ENCODE measurements at places on chromosomes 2 and 18.

DNA sequence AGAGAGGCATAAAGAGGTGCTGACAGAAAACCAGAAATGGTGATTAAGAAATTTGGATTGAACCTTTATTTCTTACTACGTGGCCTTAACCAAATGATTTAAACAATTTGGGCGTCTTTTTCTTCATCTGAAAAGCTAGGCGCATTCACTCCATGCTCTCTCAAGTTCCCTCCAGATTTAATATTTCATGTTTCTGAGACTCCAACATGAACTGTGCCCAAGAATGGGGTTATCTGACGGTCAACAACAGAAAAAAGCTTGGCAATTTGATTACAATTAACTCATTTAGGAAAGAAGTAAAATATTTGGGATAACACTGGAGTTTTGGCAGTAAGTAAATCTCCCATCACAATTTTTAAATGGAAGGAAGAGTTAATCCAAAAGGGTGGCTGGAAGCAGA, 345.4 kb downstream of the ARHGAP15 start:
- no peak for DNase-seq

- no peak for DNase-seq
These were observed 10.8 kb downstream of the ECEL1 start for GRCh38 chr2:232476791-232477190.

DNA sequence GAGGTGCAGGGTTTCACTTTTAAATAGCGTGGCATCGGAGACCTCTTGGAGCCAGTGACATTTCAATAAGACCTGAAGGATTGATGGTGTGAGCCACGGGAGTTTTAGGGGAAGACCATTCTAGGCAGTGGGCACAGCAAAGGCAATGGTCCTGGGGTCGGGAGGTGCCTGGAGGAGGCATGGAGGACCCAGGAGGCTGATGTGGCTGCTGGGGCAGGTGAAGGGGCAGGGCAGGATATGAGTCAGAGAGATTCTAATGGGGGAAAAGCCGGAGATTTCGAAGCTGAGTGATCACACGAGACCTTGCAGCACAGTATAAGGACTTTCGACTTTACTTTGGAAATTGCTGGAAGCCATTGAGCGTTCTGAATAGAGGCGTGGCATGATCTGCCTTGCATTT, 79.6 kb upstream of the KCNE4 start:
- DNase-seq: no peak

- peak; percentile 6 for DNase-seq
These were observed 25.7 kb downstream of the TGOLN2 start for GRCh38 chr2:85302121-85302520.

DNA sequence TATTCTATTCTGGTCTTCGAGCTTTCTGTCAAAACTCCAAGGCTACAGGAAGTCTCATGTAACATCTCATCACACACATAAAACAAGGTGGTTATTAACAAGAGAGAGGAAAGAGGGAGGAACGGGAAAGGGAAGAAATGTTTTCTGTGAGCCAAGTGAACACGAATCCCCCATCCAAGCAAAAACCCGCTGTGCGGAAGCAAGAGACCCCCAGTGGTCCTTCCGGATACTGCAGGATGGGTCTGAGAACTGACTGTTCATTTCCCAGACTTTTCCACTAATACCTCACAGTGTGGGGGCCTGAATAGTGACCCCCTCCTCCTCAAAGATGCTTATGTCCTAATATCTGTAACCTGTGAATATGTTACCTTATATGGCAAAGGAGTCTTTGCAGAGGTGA, 19.0 kb upstream of the DIPK1C start:
- DNase-seq: no peak

- DNase-seq: no peak
These were observed 66.5 kb upstream of the IGFBP5 start for GRCh38 chr2:216761809-216762208.

DNA sequence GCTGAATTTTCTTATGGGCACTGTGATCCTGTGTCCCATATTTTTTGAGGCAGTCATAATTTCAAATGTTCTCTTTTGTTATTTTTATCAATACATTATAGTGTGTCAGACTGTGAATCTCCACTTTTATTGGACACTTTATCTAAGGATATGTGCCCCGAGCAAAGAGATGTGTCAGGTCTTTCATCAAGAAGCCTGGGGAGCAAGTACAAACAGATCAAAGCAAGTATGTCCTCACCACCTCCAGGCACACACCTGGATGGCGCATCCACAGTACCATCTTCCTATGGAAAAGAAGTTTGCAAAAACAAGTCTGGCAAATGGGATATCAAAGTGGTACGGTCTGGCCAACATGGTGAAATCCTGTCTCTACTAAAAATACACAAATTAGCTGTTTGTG, 81.0 kb upstream of the ZNF236 start:
- no peak for DNase-seq

- no peak for DNase-seq
These were observed 53.3 kb downstream of the CCDC148 start for GRCh38 chr2:158403237-158403636.
